ENCODE measurements at places on chromosomes 4 and X.
A peak's percentile ranks its signal among the peaks of the same experiment; 100 is the strongest.

GRCh38 chr4:114316789-114317188 is 281.8 kb upstream of the UGT8 start:
- DNase-seq = no peak

GRCh38 chr4:100836929-100837328 is 319.1 kb upstream of the EMCN start:
- DNase-seq = no peak

DNA sequence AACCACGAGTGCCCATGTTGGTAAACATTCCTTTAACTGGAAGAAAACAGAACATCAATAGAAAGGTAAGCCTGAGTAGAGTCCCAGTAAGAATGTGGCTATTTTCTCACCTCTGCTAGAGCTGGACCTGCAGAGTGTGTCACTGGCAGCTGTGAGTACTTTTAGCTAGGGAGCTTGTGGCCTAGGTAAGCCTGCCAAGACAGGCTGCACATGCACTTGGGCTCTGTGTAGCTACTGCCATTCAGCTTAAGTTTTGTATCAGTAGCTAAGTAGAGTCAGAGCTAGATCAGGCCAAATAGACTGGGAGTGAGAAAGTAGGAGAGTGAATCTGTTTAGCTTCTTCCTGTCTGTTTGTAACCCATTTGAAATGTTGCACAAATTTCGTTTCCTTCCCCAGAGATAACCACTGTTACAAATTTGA is 35.3 kb downstream of the RBPJ start:
- no peak for DNase-seq

GRCh38 chr4:86971355-86971683 is 36.5 kb downstream of the AFF1 start:
- DNase-seq = no peak

DNA sequence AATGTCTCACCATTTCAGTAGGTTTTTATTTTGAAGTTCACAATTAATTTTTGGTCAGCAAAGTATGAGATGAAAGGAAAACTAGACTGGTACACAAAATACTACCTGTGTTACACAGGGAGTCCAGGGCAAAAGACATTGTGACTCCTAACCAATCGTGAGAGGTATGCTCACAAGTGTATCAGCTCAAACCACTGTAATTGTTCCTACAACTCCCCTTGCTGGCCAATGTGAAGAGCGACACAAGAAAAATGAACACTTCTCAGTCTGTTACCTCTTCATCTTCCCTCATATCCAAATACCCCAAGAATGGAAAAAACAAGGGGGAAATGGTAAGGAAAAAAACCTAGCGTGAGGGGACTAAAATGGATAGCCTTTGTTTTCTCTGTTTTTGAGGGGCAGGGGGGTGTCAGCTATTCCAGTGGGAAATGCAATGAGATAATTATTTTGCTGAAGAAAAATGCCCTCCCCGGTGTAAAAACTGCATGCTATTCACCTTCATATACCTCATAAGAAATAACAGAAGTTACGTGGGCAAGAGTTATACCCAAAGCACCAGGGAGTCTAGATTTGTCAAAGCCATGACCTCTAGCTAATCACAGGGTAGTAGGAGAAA is 30.6 kb upstream of the NSUN7 start:
- peak; percentile 36 for DNase-seq

GRCh38 chrX:17644001-17644400 is 93.3 kb upstream of the SCML1 start:
- no peak for DNase-seq

- DNase-seq = no peak
Measured at GRCh38 chr4:112185334-112185733, 40.1 kb downstream of the FAM241A start.

GRCh38 chrX:40479777-40480318 is 100.9 kb upstream of the ATP6AP2 start:
- no peak for DNase-seq

DNA sequence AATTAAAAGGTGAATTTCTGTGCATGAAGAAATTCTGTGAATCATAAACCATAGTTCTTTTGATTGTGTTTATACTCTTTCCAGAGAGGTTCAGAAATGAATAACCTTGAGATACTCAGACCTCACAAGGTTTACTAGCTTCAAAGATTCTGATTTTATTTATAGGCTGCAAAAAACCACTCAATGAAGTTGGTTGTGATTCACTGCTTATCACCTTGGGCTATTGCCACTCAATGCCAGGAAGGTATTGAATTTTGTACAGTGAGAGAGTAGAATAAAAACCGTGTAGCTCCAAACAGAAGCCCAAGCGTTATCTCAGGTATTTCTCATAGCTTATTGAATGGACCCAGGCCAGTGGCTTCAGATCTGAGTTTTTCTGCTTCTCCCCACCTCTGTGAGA is 118.7 kb downstream of the FHIP1A start:
- DNase-seq = no peak

DNA sequence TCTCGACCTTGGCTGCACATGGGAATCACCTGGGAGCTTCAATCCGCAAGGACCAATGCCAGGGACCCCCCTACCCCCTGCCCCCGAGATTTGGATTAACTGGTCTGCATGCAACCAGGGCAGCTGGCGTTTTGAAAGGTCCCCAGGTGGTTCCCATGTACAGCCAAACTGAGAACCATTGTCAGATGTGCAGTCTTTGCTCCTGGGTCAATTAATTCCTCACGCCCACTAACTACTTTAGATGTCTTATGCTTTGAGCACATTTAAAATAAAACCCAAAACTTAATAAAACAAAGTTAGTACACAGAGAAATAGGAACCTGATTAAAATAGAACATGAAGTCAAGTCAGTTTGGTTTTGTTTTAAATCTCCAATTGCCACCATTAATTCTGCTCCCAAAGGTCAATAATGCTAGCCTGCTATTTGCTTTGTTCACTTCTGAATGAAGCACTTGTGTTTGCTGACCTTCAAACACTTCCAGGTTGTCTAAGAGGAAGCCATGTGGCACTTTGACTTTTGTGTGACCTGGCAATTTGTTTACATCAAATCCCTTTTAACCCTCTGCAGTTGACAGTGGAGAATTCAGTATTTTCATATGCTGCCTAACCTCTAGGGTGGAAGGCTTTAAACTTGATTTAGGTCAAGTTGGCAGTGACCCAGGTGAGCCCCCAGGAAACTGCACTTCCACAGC is 27.2 kb upstream of the TMSB4X start:
- DNase-seq = no peak

GRCh38 chr4:149964001-149964796 is 114.0 kb upstream of the DCLK2 start:
- DNase-seq = no peak

DNA sequence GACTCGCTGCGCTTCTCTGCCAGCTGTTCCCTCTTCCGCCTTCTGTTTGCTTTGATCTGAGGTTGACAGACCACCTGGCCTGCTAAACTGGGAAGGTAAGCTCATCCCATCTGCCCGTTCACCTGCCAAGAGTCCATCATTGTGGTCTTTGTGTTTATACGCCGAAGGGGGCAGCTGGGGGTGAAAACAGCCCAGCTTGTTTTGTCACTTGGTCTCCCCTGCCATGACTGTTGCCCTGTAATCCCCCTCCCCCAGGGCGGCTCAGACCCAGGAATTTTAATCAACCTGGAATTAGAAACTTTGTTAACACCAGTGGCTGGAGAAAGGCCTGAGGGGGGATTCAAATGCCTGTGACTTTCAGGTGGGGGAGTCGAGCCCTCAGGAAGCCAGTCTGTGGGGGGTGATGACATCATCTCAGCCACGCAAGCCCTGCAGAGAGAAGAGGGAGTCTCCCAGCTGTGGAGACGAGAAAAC is 333.3 kb downstream of the BCOR start:
- DNase-seq = no peak

GRCh38 chrX:118392716-118393115 is 46.8 kb downstream of the WDR44 start:
- DNase-seq = no peak

- DNase-seq = no peak
Measured at GRCh38 chr4:168503652-168504362, 7.0 kb downstream of the PALLD start.

DNA sequence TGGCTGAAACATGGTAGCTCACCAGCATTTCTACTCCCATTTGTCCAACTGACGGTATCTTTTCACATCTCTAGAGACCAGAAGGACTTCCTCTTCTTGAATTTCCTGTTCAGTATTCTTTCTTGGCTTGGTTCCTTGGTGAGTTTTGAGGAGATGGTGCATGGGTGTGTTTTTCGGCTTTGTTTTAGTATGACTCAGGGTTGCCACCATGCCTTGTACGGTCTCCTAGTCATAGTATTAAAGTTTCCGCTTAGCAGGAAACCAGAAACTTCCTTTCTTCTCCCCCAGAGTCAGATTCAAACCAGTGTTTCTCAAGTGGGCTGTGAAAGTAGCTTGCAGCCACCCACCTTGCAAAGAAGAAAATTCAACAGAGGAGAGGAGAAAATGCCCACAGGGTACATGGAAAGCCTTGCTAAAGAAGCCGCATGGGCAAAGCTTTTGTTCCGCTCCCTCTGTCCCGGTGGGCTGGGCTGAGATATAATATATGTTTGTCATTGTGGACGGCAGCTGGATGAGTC is 5.7 kb downstream of the CD99 start:
- no peak for DNase-seq

- no peak for DNase-seq
Measured at GRCh38 chrX:40146262-40147125, 48.7 kb upstream of the BCOR start.

GRCh38 chrX:97158269-97158668 is 274.6 kb downstream of the RPA4 start:
- DNase-seq = no peak

DNA sequence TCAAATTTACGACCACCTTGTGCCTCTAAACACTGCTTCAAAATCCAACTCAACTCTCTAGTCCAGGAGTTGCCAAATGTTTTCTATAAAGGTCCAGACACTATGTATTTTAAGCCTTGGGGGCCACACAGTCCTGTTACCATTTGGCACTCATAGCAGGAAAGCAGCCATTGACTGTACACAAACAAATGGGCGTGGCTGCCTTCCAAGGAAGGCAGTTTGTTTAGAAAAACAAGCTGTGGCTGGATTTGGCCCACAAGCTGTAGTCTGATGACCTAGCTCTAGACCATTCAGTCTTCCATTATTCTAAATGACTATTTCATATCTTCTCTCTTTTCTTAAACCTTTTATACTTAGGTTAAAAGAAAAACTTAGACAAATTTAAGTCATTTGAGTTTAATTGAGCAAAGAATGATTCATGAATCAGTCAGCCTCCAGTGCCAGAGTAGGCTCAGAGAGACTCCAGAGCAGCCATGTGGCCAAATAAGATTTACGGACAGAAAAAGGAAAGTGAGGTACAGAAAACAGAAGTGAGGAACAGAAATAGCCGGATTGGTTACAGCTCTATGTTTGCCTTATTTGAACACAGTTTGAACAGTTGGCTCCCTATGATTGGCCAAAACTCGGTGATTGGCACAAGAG is 825.8 kb upstream of the LCORL start:
- no peak for DNase-seq

DNA sequence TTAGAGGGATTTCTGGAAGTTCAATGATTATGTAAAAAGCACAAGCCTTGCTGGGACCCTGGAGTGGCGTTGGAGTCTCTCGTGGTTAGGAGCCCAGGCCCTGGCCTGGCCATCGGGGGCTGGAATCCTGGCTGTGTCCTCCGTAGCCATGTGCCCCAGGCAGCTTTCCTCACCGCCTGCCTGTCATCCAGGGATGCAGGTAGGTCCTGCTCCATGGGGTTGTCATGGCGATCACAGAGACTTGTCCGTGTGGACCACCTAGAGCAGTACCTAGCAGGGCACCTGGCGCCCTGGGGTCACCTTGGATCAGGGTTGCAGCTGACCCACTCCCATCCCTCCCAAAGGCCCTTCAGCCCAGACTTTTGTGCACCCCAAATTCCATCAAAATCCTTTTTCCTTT is 30.2 kb upstream of the WFS1 start:
- DNase-seq = no peak

- no peak for DNase-seq
Measured at GRCh38 chr4:41325901-41326300, 69.2 kb downstream of the UCHL1 start.

DNA sequence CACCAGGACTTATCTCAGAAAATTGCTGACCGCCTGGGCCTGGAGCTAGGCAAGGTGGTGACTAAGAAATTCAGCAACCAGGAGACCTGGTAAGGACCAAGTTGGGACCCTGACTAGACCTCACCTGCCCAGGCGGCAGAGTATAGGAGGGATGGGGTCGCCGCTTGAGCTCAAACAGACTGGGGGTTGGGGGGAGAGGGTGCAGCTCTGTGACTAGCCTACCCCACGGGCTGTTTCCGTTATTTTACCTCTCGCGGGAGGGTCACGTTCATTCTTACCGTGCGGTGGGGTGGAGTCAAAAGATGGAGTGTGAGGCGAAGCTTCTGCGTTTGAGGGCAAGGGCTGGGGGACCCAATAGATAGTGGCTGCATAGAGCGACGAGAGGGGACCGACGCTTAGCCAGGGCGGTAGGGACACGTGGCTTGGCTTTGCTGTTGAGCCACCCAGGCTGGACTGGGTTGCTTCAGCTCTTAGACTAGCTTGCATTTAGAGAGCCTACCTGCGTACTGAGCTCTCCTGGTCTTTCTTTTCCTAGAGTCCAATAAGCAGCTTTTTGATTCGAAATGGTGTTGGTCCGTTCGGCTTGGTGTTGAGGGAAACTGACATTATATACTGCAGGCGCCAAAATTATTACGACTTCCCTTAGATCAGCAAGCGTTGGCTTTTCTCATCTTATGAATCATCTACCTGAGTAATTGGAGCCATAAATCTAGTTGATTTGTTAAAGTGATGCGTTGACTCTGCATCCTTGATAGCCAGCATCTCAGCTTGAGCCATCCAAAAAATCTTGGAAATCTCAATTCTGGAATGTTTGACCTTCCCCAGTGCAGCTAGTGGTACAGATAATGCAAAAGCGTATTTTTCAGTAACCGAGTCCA is 591 bp downstream of the PRPS1 start:
- peak; percentile 10 for DNase-seq

GRCh38 chrX:153903238-153903980 is 1.1 kb upstream of the AVPR2 start:
- no peak for DNase-seq

DNA sequence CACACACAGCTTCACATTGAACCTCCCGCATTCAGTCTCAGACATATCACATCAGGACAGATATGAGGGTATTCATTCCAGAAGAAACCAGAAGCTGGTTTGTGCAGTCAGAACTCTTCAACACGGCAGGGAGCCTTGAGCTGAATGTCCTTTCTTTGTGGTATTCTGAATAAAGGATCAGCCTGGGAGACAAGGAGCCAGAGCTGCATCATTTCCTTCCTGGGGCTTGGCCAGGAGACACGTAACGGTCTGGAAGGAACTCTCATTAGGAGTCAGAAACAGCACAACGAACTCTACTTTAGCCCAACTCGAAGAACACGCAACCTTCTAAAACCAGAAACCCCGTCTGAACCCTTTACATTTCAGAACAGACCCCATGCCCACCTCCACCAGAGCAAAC is 46.4 kb downstream of the KDR start:
- DNase-seq = no peak
